ENCODE measurements at places on chromosomes 11 and 22.

- DNase-seq = no peak
Measured at GRCh38 chr22:35367331-35367886, 13.5 kb upstream of the HMOX1 start.

GRCh38 chr11:120365512-120365911, 29.3 kb downstream of the ARHGEF12 start:
- DNase-seq = no peak

GRCh38 chr22:44360668-44361381, 48.1 kb upstream of the SHISAL1 start:
- DNase-seq = no peak

GRCh38 chr11:83151274-83151977, 5.5 kb upstream of the PCF11 start:
- DNase-seq = no peak

DNA sequence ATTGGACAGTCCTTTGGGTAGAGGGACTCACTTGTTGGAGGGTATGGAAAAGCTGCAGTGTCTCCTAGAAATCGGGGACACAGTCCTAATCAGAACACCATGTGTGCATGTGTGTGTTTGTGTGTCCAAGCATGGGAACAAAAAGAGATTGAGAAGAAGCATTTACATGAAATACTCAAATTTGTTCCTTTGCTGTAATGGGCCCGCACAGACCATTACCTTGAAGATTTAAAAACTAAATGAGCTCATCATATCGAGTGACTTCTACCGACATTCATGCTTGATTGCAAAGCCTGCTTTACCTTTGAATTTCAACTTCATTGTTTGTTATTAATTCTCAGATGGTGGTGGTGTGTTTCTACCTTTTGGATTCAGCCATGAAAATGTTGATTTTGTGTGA, 106.9 kb downstream of the ZBTB16 start:
- no peak for DNase-seq

GRCh38 chr22:37457093-37457893, 28.9 kb downstream of the MFNG start:
- peak; percentile 7 for DNase-seq

GRCh38 chr11:17351510-17352176, at the start of gene NCR3LG1:
Gene NCR3LG1 (plus strand): TSS chr11:17351800. CDS start chr11:17351970, 170 bp downstream.
- DNase-seq = peak; percentile 65

- DNase-seq = no peak
Measured at GRCh38 chr22:47599753-47600152, 837.3 kb downstream of the TBC1D22A start.

DNA sequence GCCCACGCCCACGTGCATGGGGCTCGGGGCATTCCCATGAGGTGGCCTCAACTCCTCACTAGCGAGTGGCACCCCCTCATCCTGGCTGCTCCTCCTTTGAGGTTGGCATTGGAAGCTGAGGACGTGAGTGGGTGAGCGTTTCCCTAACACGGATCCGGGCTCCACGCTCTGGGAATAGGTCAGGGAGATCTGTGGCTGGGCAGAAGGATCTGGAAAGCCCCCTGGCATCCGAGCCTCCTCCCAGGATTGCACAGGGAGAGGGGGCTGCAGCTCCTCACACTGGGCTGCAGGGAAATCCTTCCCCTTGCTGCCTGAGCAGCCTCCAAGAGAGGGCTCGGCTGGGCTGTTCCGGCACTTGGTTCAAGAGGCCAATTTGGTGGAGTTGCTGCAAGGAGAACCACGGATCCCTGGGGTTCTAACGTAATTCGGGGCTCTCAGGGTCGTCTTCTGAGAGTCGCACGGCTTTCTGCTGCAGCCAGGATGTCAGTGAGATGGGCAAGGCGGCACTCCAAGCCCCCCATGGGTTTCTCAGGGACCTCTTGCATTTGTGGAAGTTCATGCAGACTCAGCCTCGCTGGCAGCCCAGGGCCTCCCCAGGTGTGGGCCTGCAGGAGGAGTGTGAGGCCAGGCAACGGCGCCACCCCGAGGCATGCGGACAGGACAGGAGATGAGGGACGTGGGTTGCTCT, 1119.0 kb downstream of the BRD1 start:
- DNase-seq = no peak

- no peak for DNase-seq
Measured at GRCh38 chr11:46263120-46263519, 14.3 kb upstream of the CREB3L1 start.

GRCh38 chr11:120241277-120241676, 1.3 kb downstream of the POU2F3 start:
- DNase-seq = no peak

GRCh38 chr11:100546714-100547113, 140.4 kb upstream of the ARHGAP42 start:
- DNase-seq = no peak

DNA sequence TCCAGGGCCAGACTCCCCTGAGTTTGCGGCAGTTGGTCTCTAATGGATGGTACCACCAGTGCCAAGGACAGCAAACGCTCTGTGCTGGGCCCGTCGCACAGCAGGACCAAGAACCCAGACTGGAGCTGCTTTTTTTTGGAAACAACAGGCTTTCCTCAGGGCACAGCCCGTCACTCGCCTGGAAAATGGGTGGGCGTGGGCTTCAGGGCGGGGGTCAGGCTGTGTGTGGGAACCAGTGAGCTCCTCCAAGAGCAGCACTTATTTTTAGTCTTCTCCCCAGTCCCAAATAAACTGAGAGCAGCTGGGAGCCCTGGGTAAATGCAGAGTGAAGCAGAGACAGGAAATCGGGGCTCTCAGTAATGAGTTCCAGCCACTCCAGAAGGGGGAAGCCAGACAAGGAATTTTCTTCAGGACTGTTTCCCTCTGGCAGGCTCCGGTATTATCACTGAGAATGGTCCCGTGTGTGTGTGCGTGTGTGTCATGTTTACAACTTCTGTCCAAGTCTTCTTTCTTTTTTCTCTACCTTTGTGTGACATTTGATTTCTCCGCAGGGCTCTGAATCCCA, 63.0 kb downstream of the PPFIBP2 start:
- no peak for DNase-seq

DNA sequence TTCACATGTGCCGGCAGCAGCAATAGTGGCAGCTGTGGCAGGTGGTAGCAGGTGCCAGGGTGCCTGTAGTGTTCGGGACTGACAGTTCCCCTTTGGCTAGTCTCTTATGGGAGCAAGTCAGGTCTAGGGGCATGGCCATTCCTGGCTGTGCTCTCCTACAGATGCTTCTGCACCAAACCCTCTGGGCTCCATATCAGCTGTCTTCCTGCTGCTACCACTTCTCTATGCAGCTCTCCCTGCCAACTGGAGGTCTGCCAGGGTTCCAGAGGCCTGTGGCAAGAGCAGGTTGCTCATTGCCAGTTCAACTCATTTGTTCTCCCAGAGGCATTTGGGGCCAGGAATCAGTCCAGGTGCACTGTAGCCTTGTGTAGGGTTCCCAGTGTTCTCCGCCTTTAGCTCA, 473.7 kb downstream of the JRKL start:
- DNase-seq = no peak

DNA sequence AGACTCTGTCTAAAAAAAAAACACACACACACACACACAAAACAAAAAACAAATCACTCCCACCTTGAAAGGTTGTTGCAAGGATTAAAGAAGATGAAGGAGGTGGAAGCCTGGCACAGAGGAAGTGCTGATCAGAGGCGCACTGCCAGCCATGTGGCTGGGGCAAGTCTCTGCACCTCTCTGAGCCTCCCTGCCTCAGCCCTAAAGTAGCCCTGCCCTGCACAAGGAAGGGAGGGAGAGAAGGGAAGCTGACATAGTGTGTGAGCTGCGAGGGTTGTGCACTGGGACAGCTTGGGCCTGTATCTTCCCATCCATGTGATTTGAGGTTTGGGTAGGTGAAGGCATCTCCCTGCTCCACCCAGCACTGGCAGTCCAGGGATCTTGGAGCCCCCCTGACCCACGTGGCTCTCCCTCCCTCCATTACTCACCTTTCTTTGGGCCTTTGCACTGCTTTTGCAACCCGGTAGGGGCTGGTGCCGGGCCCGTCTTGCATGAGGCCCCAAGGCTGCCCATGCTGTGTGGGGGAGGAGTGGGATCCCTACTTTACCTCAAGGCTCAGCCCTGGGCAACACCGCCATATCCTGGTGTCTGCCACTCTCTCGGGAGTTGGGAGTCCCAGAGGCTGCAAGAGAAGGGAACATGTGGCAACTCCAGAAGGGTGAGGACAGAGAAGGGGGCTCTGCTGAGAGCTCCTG, 30.5 kb downstream of the IFT27 start:
- DNase-seq = no peak

GRCh38 chr11:107840129-107840484, 18.5 kb downstream of the SLC35F2 start:
- DNase-seq = no peak

DNA sequence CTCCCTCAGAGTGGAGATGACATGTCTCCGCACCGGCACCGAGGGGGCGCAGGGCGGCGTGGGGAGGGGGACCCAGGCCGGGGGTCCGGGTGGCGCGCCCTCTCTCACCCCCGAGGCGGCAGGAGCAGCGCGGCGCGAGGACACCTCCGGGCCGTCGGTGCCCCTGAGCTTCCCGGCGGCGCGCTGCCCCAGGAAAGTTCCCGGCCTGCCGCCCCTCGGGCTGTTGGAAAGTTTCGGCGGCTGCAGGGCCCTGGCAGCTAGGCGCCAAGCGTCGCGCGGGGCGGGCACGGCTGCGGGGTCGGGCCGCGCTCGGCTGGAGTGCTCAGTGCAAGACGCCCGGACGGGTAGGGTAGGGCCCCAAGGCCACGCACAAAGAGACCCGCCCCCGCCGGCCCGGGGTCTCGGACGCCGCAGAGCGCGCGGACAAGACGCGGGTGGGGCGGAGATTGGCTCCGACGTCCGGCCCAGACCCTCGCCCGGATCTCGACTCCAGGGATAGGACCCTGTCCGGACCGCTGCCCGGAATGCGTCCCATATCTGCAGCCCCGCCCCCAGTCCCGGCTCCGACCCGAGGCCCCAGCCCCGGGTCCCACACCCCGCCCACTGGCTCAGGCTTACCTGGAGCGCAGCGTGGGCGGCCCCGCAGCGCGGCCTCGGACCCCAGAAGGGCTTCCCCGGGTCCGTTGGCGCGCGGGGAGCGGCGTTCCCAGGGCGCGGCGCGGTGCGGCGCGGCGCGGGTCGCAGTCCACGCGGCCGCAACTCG, 471 bp downstream of the ARVCF start:
- DNase-seq = no peak

DNA sequence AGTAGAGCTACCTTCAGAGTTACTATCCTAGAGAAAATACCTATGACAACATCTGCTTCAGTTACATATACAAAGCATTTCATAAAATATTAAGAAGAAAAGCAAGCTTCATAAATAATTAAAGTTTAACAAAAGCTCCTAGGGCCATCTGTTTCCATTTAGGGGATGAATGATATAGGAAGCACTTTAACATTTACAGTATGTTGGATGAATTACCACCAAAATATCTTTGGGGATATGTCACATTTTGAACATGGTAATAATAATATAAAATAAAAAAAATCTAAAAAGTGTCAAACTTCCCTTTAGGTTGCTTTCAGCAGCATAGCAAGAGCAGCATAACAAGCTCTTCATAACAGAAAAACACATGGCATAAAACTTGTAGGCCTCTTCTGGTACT, 104.6 kb downstream of the ATG16L2 start:
- DNase-seq = no peak

GRCh38 chr11:127071606-127072005, 71.0 kb upstream of the KIRREL3 start:
- DNase-seq = no peak

GRCh38 chr11:12249590-12250260, 127.6 kb upstream of the PARVA start:
- DNase-seq = peak; percentile 23

GRCh38 chr11:103279821-103280220, 170.6 kb downstream of the DYNC2H1 start:
- DNase-seq = no peak

GRCh38 chr11:77596626-77597025, 6.9 kb downstream of the AQP11 start:
- no peak for DNase-seq

- no peak for DNase-seq
Measured at GRCh38 chr11:13338427-13339069, 61.0 kb downstream of the BMAL1 start.
